ENCODE measurements at places on chromosomes 12 and 14.

DNA sequence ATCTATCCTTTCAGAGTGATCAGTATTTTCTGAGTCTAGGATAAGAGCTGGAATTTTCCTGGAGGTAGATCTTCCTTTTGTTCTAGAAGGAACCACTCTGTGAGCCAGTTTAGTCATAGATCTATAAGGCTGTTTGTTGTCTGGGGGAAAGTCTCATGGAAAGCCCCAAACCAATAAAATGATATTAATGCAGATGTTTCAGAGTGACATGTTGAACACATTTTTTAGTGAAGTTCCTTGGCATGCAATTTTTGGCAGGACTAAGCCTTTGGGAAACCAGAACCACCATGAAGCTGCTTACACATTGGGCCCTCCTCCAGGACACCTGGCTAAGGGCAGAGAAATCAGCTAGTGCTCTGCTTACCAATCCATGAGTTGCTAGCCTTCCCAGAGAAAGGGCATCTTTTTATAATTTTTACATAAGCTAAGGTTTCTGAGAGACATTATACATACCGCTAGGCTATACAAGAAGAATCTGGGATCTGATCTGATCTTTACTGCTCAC, 101.5 kb upstream of the PCED1B start:
- DNase-seq, result no peak

DNA sequence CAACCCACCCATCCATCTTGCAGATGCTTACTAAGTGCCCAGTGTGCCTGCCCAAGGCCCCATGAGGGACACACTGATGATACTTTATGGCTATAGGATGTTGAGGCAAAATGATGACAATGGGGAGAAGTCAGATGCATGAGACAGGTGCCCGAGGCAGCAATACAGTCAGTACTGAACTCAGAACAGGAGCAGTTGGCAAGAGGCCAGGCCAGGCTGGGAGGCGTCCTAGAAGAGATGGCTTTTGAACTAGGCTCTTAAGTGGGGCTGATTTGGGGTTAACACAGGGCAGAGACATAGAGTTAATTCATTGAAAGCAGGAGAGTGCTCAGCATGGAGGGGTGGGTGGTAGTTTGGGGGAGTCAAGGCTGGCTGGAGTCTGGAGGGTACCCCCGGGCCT, 15.6 kb downstream of the PLBD2 start:
- no peak for DNase-seq

DNA sequence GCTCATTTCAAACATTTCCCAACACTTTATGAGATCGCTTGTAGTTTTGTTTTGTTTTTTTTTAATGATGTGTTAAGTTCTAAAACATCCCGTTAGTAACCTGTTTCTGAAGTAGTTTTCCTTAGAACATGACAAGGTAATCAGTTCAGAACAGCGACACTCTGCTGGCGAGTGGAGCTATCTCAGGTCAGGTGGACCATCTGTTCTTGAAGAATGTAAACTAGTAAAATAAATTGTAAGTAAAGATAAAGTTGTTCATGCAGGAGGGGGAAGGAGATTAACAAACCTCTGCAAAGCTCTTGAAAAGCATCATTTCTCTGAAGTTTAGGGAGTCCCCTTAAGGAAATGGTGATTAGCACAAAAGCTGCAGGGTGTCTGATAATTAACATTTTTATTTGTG, 71.9 kb upstream of the DACT1 start:
- no peak for DNase-seq

DNA sequence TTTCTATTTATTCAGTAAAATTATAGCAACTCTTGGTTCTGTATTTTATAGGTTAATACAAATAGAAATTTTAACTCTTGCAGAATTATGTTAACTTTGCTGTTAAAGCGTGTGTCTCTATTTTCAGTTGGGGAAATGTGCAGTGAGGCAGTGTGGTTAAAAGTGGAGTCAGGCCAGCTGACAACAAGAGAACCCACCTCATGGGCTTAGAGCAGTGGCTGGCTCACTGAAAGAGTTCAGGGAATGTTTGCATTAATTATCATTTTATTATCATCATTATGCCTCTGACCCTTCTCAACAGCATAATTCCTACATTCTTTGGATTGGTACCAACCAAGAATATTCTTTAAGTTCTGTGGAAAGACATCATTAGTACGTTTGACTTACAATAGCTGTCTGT, 163.8 kb downstream of the DERA start:
- no peak for DNase-seq

All from H9 (cell line).